ENCODE measurements at places on chromosomes 12 and 14. TPM values are rescaled to one million over a fixed set of nuclear protein-coding genes. Genes with fewer than 3 reads are reported as not detected.

Gene TPCN1
- total RNA-seq: 21.3 TPM

Gene DCD
- total RNA-seq: not detected

Gene PIWIL1
- total RNA-seq: not detected

Gene TEAD4
- total RNA-seq: 1.7 TPM

Gene LTA4H
- 58.8 TPM for total RNA-seq

Gene KRT72
- not detected for total RNA-seq

Gene CCDC197
- total RNA-seq: not detected

Gene INHBC
- total RNA-seq: 0.11 TPM

Gene ETFBKMT
- 1.4 TPM for total RNA-seq

Gene RPGRIP1
- not detected for total RNA-seq

Gene SLCO1B1
- total RNA-seq: not detected

Gene GSG1
- not detected for total RNA-seq

Gene SLC38A4
- not detected for total RNA-seq

Gene TPH2
- total RNA-seq: not detected

Gene TMEM63C
- 0.68 TPM for total RNA-seq

Gene CLSTN3
- 16.5 TPM for total RNA-seq

Gene BATF
- total RNA-seq: 172 TPM

Gene EIF2S3B
- total RNA-seq: 1.7 TPM

Gene RAD9B
- total RNA-seq: 0.74 TPM

Gene GPR162
- total RNA-seq: 0.11 TPM

Gene INHBE
- total RNA-seq: 0.61 TPM

Gene KRT78
- total RNA-seq: not detected

Gene PTCSC3
- not detected for total RNA-seq

Gene P2RX7
- total RNA-seq: 4.3 TPM

Gene TTC6
- total RNA-seq: not detected

Gene TAS2R50
- 0.22 TPM for total RNA-seq

Gene SIX6
- total RNA-seq: not detected

Gene IFI27
- 1.3 TPM for total RNA-seq

Gene ADAMTS20
- not detected for total RNA-seq

Gene STAC3
- 1.4 TPM for total RNA-seq

Gene GPR68
- total RNA-seq: 14.2 TPM

Gene TSPAN8
- not detected for total RNA-seq

Gene PAH
- not detected for total RNA-seq

Gene KCNJ8
- not detected for total RNA-seq

Gene EFS
- total RNA-seq: not detected

Gene HCAR1
- 0.13 TPM for total RNA-seq

Gene MAP3K9
- 4.7 TPM for total RNA-seq

Gene ASCL1
- not detected for total RNA-seq

Gene HOXC13
- not detected for total RNA-seq

Gene CCDC177
- total RNA-seq: not detected

Measured in CD8-positive, alpha-beta memory T cell (primary cell).